NCI-H524 (cell line): ENCODE measurements at places on chromosomes 13 and 19.

- no peak for DNase-seq
These were observed 52.9 kb upstream of the ABCC4 start for GRCh38 chr13:95354156-95354555.

GRCh38 chr19:3188627-3189596 is 3.2 kb downstream of the NCLN start:
- DNase-seq: no peak

DNA sequence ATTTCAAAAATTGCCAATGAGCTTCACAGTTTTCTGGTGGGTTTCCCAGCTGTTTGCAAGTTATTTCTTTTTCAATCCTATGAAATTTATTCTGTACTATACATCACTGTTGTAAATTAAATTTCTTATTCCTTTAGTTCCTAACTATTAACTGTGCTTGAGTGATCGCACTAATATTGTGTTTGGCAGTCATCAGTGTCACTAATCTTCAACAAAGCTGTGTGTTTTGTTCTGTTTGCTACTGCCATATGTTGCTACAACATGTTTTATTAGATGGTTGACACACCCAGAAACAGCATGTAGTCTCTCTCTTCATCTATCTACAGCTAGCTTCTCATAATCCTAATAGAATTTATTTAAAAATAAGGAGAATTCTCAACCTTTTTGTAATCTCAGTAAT is 453.6 kb upstream of the PRR20A start:
- DNase-seq: peak; percentile 66

GRCh38 chr13:57629391-57629804 is 2.1 kb upstream of the PCDH17 start:
- no peak for DNase-seq

DNA sequence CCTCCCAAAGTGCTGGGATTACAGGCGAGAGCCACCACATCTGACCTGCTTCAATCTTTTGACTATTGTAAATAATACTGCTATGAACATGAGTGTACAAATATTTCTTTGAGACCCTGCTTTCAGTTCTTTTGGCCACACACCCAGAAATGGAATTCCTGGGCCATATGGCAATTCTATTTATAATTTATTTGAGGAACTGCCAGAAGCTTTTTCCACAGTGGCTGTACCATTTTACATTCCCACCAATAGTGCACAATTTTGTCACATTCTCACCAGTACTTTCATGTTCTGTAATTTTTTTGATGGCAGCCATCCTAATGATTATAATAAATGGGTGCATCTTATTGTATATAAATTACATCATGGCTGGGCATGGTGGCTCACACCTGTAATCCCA is 13.7 kb upstream of the FCER2 start:
- DNase-seq: no peak
